ENCODE measurements at places on chromosomes 4 and X.

DNA sequence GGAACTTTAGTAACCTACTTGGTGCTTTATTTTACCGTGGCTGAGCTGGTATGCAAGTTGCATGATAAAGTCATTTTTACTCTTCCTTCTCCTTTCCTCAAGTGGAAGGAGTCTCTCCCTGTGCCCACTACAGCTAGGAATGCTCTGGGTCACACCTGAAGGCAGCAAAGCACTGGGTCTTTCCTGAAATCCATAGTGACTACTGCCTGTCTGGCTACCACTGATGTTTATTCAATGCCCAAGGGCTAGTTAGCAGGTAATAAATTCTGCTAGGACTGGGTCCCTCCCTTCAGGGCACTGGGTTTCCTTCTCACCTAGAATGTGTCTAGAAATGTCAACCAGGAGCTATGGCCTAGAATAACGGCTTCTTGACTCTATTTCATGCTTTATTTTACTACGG is 1081.4 kb downstream of the FAT4 start:
- DNase-seq: no peak

DNA sequence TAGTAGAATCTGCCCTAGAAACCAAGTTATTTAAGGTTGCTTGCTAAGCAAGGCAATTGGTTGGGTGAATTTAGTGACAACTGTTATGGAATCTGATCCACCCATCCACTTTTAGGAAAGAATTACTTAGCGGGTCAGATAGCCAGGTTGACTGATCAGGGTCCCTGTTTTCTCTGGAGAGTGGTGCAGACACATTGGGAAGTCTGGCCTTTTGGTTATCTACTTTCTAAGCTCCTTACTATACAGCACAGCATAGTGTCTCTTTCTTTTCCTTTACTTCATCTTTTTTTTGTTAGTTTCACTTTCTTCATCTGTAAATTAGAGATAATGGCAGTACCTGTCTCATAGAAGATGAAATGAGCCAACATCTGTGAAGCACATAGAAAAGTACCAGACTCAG is 7.4 kb downstream of the HERC3 start:
- no peak for DNase-seq

DNA sequence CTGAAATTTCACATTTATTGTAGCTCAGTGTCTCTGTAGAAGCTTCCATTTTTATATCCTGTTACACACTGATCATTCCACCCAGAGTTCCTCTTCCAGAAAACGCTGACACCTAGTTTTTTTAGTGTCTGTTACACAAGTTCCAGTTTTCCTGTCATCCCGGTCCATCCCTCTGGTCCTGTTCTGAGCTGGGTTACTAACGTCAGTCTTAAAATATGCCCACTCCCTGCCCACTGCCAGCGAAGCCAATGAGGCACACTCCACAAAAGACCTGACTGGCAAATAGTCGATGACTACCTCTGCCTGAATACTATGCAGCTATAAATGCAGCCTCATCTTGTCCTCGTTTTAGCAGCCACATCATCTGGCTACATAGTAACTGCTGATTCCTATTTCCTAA is 30.9 kb upstream of the DDX3X start:
- no peak for DNase-seq

DNA sequence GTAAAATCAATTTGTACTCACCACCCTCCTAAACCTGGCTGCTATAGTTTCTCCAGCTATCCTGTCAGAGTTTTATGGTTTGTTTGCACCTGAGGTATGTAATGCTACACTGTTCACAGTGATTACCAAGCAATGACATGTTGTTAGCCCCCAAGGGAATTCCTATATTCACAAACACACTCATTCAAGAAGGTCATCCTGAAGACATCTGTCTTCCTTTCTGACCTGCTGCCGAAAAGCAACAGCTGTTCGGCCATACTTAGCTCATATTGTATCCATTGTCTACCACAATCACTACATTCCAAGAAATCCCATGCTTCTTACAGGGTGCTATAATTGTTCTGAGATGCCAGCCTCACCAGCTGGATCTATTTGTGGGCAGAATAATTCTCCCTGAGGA is 160.1 kb upstream of the GYPA start:
- peak; percentile 53 for DNase-seq

GRCh38 chr4:152591396-152591795 is 55.5 kb upstream of the FBXW7 start:
- DNase-seq: peak; percentile 59

DNA sequence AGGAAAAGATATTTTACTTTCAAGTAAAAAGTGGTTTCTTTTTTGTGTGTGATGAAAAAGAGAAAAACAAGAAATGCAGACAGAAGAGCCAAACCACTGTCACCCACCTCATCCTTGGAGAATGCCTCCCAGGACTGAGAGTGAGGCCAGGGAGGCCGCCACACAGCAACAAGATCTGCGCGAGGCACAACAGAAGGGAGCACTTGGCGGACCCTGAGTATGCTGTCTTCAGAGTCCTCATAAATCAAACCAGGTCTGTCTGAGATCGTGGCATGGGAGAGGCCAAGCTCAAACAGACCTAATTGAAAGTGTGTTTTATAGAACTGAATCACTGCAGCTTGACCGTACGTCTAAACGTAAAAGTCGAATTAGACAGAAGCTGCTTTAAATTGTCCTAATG is 134.3 kb upstream of the VCX2 start:
- DNase-seq: no peak

DNA sequence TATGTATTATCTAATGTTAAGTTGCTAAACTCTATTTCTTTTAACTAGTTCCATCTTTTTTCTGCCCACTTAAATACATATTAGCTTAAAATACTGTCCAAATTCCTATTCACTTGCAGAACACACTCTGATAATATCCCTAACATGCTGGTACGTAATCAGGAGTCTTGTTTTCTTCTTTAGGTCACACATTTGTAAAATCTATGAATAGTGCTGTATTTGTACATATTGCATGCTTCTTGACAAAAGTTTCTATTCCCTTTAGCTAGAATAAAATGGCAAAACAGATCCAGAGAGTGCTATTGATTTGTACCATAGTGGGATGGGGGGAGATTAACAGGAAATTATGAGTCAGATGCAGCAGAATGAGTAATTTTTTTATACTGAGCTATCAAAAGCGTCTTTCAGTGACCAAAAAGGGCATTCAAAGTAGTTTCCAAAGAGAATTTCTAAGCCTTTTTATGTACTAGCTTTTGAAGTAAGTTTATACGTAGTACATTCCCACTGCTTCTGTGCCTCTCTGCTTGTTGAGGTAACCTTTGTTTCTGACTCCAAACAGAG is 126.5 kb downstream of the PTPN13 start:
- DNase-seq: no peak

- DNase-seq: no peak
Measured at GRCh38 chrX:154040307-154040756, 20.6 kb upstream of the IRAK1 start.

GRCh38 chr4:70570796-70571195 is 21.3 kb upstream of the AMBN start:
- no peak for DNase-seq

DNA sequence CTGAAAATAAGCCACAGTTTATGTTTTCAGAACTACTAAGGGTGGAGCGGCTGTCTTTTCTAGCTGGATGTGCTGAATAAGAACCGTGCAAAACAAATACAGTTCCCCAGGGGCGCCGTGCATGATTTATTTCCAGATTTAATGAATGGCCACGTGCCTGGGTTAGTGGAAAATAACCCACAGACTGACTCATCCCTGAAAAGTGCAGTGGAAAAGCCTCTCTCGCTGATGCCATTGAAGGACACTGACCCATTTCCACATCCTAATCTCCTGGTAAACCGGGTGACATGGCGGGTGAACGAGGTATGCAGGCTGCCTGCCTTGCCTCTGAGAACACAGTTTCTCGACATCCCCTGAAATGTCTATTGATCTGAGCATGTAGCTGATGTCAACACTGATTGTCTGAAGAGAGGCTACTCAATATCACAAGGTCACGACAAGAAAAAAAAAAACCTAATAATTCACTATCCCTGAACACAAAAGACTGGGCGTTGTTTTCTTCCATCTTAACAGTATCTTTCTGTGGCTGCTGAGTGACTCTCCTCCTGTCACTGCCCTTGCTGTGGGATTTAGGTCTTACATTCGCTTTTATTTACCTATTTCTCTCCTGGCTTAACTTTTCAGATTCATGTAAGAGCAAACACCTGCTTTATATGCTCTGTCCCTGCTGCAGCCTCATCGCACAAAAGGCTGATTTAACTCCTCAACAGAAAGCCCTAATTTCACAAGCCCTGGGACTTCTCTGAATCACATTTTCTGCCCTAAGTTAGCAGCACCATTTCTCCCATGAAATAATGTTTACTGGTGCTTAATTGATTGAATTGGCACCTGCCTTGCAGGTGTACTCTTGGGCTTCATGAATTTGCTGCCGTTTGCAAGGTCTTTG is 76.9 kb upstream of the SCOC start:
- no peak for DNase-seq

DNA sequence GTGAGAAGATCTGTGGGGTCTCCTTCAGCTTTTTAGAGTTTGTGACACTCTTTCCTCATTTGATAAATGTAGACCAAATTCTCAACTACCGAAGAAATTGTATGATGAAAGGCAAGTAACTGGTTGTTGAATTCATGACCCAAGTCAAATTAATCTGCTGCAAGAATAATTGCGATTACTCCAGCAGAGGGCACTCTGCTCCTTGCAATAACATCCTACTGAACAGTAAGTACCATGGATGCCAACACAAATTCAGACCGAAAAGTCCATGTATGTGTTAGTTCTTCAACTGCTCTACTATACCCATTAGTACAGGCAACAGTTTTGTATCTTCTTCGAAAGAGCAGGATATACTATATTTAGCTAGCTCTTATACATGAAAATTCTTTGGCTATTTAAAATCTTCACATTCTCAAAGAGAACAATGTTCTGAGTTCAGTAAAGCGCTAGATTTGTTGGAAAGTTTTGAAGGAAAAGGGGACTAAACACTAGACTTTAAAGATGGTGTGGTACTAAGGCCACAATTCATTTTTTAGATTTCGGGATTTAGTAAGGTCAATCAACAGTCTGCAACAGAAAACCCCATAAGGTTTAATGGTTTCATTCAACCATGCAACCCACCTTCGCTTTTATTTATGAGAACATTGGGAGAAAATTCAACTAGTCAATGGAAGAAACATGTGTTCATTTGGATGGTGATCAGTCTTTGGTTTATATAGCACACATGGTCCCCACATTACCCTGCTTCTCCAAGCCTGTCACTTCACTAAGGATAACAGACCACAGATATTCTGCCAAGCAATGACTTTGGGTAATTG is 105.4 kb upstream of the TBC1D9 start:
- peak; percentile 88 for DNase-seq

- DNase-seq: no peak
Measured at GRCh38 chr4:162921178-162921785, 245.4 kb downstream of the NAF1 start.

DNA sequence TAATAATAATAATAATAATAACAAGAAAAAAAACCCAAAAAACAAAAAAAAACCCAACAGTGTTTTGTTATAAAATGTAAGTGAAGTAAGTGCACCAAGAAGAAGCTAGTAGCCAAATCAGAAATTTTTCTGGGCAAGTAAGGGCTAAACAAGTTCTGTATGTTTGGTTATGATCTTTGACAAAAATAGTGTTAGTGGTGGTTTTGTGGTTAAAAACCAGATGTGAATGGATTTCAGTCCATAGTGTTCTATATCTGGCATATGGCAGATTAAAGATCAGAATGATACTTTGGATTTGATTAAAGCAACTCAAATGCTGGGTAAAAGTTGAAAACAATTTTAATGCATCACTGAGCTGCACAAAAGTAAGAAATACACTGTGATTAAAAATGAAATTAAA is 116.5 kb upstream of the NDST4 start:
- no peak for DNase-seq

All from NCI-H82 (cell line).